T-cell (primary cell): ENCODE measurements at places on chromosomes 2 and 18.

DNA sequence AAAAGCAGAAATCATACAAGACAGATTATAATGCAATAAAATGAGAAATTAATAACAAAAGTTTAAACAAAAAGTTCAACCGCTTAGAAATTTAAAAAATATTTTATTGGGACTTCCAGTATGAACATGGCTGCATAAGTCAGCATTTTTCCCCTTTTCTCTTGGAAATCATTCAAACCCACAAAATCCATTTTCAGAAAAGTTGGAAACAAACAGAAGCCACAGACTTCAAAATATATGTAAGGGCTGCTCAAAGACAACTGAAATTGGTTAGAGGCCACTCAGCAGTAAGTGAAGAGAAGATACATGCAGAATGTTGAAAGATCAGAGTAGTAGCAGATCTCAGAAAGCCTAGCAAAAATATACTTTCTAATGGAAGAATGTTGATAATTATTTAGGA is 194.0 kb downstream of the DYSF start:
- DNase-seq = no peak

DNA sequence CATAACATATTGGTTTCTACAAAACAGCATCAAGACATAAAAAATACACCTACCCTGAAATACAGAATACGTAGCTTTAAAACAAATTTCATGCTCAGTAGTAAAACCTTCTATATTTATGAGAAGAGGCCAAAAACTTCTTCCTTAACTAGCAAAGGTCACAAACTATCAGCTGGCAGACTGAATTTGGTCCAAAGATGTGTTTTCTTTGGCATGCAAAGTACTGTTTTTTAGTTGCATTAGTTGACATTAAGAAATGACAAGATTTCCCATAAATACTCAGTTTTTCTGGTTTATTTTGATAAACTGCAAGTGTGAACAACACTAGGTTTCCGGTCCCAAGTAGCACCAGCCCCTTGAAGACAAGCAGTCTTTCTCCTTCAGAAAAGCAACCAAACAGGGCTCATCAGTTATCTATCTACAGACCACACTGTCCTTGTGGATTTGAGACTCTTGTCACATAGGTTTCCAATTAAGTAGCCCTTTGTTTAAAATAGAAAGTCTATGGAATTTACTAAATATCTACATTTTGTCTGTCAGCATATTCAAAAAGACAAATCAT is 35.6 kb downstream of the SLC25A12 start:
- no peak for DNase-seq

DNA sequence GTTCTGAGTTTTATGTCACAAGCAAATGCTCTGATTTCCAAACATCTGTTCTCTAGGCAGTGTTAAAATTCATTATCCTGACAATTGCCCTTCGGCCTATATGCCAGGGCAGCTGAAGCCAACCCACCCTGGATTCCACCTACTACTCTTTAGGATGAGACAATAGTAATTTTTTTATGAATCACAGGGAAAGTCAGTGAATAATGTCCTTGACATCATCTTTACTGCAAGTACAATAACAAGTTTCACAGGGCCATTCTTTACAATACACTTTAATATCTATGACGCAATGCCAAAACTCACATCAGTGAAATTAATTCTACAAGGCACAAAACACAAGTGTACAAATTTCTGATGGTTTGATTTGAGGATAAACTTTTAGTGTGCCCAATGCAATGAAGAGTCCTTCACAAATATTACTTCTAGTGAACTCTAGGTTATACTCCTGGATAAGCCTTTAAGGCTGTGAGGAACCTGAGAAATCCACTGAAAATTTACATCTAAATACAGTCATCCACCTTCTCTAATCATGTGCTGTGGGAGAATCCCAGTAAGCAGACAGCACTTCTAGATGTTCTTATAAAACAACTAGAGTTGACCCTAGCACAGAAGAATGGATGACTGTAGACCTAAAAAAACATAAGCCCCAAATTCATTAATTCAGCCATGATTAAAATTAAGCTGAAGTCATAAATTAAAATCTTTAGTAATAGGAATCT is 77.3 kb upstream of the CTLA4 start:
- DNase-seq = no peak

DNA sequence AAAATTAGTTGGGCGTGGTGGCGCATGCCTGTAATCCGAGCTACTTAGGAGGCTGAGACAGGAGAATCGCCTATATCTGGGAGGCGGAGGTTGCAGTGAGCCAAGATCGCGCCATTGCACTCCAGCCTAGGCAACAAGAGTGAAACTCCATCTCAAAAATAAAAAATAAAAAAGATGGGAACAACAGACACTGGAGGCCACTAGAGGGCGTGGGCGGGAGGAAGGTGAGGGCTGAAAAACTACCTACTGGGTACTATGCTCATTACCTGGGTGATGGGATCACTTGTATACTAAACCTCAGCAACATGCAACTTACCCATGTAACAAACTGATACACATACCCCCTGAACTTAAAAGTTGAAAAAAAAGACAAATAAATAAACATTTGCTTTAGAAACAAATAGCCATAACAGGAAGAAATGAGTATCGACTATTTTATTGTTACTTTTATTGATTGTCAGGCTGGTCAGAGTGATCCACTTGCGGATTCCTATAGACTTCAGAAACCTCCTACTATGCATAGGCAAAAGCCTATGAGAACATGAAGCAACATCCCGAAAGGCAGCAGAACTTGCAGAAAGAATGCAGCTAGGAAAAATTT is 61.0 kb downstream of the TMEM163 start:
- DNase-seq = no peak

DNA sequence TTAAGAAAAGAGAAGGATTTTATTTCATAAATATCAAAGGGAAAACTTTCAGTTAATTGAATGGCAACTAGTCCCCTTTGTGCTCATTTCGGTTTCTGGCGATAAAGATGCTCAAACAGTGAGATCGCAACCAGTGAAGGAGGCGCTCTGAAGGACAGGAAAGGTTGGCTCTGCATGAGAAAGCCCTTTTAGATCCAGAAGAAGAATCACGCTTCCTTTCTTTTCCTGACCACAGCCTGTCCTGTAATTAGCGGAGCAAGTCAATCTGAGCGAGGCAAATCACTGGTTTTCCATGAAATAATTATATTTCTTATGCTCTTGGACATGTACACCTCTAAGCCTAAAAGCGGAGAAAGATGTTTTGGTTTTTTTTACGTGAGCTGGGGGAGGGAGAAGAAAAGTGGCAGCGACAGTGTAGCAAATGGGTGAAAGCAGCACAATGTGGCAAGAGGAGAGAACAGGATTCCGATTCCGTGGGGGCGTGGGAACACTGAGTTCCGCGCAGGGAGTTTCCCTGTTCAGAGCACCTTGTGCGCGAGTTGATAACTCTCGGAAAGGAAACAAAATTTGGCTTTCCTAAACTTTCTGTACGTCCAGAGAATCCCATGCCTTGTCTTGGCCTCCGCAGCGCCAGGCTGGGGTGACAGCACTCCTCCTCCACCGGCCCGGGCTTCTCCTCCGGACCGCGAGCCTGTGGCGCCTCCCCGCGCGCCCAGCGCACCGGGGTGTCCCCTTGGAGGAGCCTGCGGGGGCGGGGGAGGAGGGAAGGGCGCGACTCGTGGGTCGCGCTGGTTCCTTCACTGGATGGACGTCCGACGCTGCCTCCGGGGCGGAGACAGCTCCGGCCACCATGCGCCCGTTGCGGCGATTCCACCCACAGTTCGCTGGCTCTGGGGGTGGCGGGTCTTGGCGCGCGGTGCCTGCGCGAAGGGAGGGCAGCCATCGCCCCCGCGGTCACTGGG is 620 bp upstream of the SLC9A2 start:
- DNase-seq = no peak

- no peak for DNase-seq
Observed at GRCh38 chr18:78542204-78542603, 437.4 kb upstream of the SALL3 start.

DNA sequence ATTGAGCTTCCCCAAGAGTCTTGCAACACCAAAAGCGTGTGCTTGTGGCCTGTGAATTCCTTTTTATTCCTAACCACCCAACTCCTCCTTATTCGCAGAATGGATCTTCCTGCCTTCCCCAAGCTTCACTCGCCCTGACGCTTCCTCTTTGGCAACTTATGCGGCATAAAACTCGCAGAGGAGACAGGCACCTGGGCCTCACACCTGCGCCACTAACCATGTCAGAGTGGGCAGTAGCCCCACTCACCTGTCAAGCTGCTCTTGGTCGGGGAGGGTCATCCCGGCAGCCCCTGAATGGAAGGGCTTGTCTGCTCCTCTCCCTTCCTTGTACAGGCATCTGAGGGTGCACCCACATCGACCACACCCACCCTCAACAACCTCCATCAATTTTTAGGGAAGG is 106.9 kb upstream of the GPC1 start:
- no peak for DNase-seq

DNA sequence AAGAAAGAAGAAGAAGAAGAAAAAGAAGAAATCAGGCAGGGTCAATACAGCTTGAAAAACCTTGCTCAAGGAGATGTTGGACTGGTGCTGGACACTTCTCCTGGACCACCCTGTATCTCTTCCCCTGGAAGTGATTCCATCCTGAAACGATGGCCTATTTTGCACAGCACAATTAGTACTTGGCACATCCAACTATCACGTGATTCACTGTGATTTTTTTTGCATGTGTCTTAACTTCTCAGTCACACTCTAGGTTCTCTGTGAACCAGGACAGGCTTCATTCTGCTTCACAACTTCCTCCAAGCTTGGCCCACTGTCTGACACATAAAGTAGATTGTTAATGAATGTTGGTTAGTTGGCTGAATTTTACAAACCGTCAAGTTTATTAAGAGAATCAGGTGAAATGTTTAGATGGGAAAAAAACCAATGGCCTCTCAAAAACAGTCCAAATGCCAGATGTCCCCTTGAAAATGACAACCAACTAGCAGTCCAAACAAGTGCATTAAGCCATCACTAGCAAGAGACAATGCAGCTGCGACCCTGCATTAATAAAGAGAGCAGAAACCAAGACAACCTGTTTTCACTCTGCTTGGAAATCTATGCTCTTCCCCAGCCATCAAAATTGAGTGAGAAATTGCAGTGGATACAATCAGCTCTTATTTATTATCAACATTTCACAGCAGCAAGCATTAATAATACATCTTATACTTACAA is 300.0 kb upstream of the CHAC2 start:
- no peak for DNase-seq

GRCh38 chr18:76846217-76846616 is 23.9 kb downstream of the ZNF236 start:
- no peak for DNase-seq

GRCh38 chr2:181143790-181144300 is 163.4 kb downstream of the UBE2E3 start:
- peak; percentile 14 for DNase-seq

DNA sequence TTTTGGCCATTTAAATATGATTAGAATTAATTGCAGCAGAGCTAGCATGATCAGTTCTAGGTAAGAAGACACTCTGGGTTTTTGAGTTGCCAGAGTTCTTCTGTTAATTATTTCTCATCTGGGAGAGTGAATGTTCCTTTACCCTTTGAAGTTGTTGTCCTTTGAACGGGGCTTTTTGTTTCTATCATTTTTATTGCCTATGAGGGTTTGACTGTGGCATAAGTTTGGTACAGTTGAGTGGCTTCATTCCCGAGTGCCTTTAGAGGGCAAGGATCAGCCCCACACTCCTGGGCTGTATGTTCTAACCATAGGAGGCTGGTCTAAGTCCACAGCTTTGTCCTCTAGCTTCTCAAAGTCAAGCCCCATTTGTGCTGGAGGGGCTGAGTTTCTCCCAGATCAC is 804.3 kb downstream of the KCNJ3 start:
- no peak for DNase-seq

DNA sequence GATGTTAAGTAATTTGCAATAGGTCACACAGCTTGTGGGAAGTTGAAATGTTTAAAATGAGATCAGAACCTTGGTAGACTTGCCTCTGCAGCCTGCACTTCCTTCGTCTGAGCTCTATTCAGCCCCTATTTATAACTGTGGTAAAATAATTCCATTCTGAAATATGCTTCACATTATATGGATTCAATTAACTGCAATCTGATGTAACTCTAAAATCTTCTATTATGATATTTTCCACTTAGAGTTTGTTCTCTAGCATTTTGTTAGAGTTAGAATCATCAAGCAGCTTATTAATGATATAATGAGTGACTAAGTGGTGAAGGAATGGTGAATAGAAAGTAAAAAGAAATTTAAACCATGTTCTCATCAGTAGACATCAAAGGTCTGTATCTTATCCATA is 139.6 kb upstream of the ARHGAP28 start:
- no peak for DNase-seq

DNA sequence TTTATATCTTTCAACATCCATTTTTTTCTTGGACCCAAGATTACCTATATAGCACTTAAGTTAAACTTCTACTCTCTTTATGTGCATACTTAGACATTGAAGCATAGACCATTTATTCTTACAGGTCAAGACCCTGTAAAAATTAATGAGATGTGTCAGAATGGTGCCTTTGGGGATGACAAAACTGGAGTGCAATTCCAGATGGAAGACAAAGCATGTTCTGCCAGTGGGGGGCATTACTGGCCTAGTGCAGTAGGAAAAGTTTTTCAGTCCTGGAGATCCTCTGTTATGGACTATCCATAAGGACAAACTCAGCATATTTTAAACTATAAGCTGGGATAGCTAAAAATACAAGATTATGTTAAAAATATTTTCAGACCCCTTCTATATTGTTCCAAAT is 57.8 kb upstream of the MMADHC start:
- DNase-seq = no peak

DNA sequence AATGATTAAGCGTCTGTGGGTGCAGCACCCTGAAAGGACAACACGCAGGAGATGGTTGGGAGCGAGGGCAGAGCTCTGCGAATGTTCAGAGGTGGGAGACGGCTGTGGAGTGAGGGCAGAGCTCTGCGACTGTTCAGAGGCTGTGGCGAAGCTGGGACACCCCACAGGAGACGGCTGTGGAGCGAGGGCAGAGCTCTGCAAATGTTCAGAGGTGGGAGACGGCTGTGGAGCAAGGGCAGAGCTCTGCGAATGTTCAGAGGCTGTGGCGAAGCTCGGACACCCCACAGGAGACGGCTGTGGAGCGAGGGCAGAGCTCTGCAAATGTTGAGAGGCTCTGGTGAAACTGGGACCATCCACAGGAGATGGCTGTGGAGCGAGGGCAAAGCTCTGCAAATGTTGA is 40.0 kb upstream of the SNTG2 start:
- DNase-seq = no peak

GRCh38 chr2:177313162-177313781 is 48.7 kb upstream of the NFE2L2 start:
- DNase-seq = no peak

DNA sequence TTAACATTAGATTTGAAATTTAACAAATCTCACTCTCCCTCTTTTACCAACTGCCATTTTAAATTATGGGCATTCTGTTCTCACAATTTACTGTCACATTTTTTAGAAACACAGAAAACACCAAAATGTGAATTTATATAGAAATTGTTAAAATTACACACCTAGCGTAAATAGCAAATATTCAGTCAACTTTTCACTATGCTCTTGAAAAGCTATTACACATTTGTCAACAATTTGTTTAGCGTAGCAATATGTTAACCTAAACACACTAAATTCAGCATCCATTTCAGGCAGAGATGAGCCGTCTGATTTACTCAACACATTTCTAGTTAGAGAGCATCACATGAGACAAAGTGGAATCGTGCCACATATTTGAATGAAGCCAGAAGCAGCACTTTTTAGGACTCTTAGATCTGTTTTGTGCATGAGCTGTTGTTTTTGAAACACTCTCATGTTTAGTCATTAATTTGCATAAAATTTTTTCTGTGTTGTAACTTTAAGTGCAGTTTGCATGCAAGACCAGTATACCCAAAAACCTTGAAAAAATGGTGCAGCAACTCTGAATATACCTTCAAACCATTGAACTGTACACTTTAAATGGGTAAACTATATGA is 8.2 kb downstream of the TTC32 start:
- DNase-seq = no peak
